Activated naive CD8-positive, alpha-beta T cell treated with anti-CD3 and anti-CD28 coated beads, Interleukin-2, amount 10 ng/mL, durations not matched to agents 7 days and 5 days (primary cell): ENCODE measurements at places on chromosomes 13 and 19.
A peak's percentile ranks its signal among the peaks of the same experiment; 100 is the strongest.

DNA sequence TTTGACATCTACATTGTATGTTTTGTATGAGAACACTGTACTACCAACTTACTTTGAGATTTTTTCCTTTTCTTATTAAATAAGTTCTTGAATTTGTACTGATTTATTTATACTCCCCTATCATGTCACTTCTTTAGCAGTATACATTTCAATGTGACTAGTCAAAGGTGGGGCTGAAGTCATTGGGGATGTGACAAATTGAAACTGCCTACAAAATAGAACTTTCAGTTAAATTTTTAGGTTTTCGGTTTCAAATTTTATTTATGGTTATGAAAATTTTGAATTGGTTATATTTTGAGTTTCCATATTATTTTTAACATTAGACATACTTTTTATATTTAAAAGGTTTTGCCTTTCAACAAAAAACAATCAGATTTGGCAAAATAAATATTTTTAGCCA is 221.6 kb downstream of the NBEA start:
- no peak for DNase-seq

GRCh38 chr19:43636121-43636683 is 3.4 kb downstream of the CADM4 start:
- no peak for DNase-seq

GRCh38 chr19:38395381-38396114 is 7.1 kb downstream of the SPRED3 start:
- peak; percentile 74 for DNase-seq

- no peak for DNase-seq
These were observed 15.4 kb upstream of the SBNO2 start for GRCh38 chr19:1189419-1189818.

DNA sequence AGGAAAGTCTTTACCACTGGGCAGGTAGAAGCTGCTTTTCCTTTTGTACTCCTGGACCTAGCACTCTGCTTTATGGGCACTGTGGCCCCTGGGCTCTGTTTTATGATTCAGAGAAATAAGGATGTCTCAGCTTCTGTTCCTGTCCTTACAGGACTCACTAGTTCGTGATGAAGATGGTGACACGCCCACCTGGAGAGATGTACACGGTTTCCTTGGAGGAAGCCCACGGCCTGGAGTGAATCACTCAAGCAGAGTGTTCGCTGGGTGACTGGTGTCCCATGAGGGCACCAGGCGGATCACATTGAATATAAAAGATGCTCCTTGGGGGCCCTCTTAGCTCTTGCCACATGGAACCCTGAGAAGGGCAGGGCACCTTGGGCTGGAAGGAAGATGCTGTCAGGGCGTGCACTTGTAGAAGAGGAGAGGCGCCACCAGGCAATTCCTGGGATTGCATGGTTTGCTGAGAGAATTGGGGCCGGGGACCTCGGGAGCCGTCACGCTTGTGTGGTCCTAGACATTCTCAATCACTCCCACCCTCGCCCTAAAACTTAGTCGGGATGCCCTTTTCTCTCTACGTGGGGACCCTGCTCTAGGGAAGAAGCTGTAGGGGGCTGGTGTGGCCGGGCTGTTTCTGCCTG is 202.6 kb downstream of the TSHZ3 start:
- DNase-seq: no peak

GRCh38 chr13:26697069-26697955 is 63.3 kb downstream of the GPR12 start:
- DNase-seq: no peak

DNA sequence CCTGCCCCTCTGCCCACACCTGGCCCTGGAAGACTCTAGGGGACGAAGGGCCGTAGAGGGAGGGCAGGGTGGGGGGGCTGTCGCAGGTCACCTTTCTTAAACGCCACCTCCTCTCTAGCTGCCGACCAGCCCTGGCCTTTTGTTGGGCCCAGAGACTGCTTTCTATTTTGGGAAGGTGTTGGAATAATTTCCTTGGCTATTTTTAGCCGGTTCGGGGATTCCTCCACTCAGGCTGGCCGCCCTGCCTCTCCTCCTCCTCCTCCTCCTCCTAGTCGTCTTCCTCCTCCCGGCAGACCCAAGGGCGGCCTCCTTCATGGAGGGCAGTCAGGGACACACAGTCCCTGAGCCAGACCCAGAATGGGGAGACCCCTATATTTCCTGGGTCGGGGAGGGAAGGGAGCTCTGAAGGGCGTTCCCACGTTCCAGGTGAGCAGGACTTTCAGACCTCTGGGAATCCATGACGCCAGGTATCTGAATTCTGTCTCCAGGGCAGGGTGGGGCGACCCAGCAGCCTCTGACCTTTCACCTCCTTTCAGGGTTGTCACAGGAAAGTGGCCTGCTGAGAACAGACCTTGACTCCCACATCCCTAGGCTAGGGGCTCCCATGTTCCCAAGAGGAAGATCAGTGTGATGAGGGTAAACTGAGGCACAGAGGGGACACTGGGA is 19.9 kb downstream of the GADD45B start:
- no peak for DNase-seq

GRCh38 chr13:91699863-91700262 is 301.4 kb downstream of the GPC5 start:
- no peak for DNase-seq

- DNase-seq: peak; percentile 49
These were observed 123.5 kb downstream of the CRYL1 start for GRCh38 chr13:20401931-20402856.

DNA sequence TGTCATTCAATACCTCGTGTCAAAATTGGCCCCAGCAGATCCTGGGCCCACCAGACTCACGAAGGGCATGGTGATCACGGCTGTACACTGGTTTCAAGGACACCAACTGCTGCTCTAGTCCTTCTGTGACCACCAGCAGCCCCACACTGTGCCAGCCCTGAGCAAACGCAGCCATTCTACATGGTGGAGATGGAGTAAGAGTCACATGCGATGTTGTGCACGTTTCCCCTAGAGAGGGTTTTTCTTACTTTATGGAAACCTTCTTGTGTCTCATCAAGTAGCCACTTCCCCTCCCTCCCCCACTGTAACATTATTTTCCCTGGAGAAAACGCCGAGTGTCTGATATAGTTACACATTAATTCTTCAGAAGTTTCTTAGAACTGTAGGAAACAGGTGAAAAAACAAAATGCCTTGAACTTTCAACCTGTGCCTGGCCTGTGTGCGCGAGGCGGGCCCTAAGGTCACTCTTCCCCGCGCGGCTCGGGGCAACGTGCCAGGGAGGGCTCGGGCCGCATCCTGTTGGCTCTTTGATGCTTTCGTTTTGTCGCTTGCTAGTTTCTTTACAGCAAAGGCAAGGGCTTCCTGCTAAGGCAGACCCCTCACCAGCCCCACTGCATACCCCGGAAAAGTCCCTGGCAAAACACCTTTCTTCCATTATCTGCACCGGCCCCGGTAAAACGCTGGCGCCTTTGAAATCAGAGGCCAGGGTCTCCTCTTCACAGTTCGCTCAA is 44.6 kb downstream of the GGACT start:
- no peak for DNase-seq

- no peak for DNase-seq
These were observed 29.8 kb downstream of the ARHGAP35 start for GRCh38 chr19:46890423-46891170.

DNA sequence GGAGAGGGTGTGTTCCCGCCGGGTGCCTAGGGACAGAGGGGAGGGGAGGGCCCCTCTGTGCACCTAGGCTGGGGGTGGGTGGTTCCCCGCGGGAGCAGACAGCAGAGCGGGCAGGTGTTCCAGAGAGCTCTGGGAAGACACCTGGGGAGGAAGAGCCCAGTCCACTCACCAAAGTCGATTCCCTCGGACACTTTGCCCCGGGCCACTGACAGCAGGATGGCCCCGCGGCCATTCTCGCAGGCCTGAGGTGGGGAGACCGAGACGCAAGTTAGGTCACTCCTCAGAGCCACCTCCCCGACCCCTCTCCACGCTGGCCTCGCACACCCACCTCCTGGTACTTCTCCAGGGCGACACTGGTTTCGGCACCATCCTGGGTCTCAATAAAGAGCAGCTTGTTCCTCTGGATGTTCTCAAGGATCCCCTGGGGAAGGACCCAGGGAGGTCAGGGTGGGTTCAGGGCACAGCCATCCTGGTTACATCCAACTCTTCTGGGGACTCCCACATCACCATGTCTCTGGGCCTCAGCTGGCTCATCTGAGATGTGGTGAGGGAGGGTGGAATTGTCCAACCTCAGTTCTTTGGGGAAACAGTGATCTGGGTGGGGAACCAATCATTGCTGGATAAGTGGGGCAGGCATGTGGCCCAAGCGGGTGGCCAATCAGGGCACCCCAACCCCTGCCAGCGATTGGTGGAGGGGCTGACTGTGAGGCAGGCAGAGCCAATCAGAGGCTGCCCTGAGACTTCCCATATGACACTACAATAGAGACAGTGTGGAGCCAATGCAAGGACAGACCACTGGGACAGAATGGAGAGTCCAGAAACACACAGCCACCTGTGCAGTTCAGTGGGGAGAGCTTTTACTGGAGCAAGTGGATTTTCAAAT is 12.6 kb downstream of the KLC3 start:
- no peak for DNase-seq

- DNase-seq: no peak
These were observed 7.8 kb downstream of the CEACAM18 start for GRCh38 chr19:51485960-51486660.

- DNase-seq: no peak
These were observed 29.1 kb downstream of the ZNF787 start for GRCh38 chr19:56091751-56092546.

DNA sequence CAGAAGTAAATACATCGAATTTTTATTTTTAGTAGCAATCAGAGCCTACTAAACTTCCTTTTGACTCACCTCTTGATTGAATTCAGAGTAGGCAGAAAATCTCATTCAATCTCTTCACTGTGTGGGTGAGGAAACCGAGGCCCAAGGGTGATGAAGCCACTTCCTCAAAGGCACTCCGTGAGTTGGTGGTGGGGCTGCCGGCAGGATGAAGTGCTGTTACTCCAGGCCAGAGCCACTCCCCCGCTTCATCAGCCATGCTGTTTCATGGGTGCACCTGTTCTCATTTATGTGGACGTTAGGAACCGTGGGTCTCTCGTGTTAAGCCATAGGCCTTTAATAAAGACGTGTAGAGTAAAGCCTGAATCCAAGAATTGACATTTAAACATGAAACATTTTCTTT is 13.2 kb downstream of the ING1 start:
- DNase-seq: peak; percentile 53

GRCh38 chr19:49058562-49058961 is 1.0 kb upstream of the CGB7 start:
- no peak for DNase-seq

- no peak for DNase-seq
These were observed 21.5 kb downstream of the VWA8 start for GRCh38 chr13:41939398-41939797.

DNA sequence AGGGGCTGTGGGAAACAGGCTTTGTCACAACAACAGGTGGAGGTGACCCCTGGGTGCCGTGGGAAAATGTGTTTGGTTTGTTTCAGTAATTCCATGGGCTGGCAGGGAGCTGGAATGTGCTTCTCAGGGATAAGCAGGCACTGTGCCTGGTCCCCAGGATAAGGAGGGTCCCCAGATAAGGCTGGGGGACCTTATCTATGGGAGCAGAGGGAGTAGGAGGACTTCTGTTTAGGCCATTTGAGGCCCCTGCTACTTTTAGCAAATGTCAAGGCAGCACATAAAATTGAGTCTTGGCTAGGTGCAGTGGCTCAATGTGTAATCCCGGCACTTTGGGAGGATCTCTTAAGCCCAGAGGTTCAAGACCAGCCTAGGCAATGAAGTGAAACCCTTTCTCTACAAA is 59.5 kb downstream of the KCNC3 start:
- no peak for DNase-seq

DNA sequence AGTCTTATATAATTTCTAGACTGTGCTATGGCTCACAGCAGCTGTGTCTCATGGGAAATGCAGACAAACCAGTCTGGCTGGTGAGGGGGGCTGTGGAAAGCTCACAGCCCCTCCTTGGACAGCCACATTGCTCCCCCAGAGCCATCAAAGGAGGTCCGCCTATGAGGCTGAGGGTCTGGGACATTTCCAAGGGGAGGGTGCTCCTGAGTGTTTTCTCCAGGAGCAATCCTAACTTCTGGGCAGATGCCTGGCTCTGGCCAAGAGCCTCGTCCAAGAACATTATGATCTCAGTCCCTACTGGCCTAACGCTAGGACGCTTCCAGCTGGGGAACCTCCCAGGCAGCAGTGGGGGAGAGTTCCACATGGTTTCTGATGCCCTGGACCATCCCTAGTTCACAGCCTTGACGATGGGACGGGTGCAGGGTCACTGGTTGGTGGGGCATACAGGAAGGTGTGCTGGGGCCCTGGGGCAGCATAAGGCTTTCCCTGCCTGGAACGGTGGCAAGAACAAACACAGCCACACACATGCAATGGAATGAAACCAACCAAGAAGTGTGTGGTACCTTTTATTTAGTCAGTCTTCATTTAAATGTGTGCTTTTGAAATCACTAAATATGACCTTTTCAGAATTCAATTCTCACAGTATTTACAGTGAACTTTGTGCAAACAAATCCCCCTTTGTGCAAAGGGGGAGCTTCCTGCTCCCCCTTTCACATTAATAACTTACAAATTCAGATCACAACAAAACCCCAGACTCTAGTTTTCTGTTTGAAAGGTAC is 60.6 kb downstream of the CDADC1 start:
- no peak for DNase-seq

DNA sequence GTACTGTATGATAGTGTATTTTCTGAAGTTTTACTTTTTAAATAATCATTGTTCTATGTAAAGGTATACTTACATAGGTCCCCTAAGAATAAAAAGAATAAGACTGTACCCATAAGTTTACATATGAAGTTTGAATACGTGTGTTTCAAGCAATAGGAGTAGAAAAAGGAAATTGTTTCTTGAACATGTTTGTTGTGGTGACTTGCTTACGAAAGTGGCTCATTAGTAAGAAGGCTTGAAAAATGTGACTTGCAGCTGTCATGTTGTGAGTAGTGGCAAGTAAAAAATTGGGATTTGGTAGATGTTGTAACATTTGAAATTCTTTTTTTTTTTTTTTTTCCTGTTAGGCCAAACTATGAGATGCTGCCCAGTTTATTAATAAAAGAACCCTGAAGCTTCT is 203.3 kb downstream of the LMO7 start:
- DNase-seq: no peak

DNA sequence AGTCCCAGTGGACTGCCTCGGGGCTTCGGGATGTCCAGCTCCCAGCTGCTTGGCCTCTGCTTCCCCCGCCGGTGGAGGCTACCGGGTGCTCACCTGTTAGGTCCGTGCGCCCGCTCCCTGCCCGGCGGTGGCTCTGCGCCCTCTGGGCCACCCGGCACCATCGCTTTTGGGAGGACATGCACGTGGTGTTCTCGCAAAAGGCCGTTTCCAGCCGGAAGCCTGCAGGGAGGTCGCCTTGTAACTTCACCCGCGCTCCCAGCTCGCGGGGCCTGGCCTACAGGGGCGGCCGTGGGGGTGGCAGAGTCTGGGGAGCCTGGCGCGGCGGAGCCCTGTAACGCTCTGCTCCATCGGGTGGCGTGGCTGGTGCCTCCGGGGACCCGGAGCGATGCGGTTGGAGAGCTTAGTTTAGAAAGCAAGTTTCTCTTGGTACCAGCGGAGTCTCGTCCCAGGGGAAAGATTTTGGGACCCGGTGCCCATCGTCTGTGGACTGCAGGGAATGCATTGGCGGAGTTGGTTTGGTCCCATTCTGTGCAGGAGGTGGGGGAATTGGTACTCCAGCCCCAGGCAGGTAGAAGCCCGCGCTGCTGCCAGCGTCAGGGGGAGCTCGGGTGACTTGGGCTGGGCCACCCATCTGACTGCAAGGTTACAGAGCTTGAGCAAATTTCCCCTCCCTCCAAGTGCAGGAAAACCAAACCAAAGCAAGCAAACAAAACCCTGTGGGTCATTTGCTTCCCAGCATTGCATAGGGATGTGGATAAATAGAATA is 673 bp downstream of the SPATA13 start:
- DNase-seq: peak; percentile 68

- no peak for DNase-seq
These were observed 58.5 kb downstream of the SPATA13 start for GRCh38 chr13:24218977-24219376.
